ENCODE measurements at places on chromosomes 11 and 22. TPM values are rescaled to one million over a fixed set of nuclear protein-coding genes. Genes with fewer than 3 reads are reported as not detected.

- peaks cover 6% of the 10 kb centered on the region for H3K4me1 ChIP-seq
- no peak within 1 kb of the TSS for H3K4me3 ChIP-seq
- no peaks in the 10 kb centered on the region for H3K36me3 ChIP-seq
- H3K27me3 ChIP-seq = peaks cover 61% of the 10 kb centered on the region
These were observed at the start of gene PNPLA5 for GRCh38 chr22:43891360-43892182. TSS of gene PNPLA5 (minus strand) at chr22:43892013. CDS start at chr22:43891880, 133 bp downstream.

DNA sequence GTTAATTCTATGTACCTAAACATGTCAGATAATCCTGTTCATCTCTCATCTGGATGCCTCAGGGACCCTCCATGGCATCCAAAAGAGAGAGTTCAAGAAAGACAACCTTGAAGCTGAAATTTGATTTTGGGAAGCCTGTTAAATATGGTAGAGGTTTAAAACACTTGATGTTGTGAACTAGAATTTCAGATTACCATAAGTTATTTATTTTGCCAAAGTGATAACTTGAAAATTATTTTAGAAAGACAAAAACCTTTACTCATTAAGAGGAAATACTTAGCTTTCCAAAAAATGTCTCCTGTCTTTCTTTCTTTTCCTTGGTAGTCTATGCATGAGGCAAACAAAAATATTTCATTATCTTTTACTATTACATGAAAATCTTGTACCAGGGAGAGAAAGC, 714.0 kb downstream of the NTM start:
- H3K4me3 ChIP-seq = no peak overlapping the region
- no peaks in the 10 kb centered on the region for H3K27me3 ChIP-seq
- no peaks in the 10 kb centered on the region for H3K36me3 ChIP-seq

- DNase-seq = peak; percentile 1
- no peaks in the 10 kb centered on the region for H3K36me3 ChIP-seq
- no peak overlapping the region for H3K4me3 ChIP-seq
- H3K27ac ChIP-seq = no peak overlapping the region
- H3K4me1 ChIP-seq = no peaks in the 10 kb centered on the region
- H3K27me3 ChIP-seq = no peaks in the 10 kb centered on the region
These were observed 231.9 kb upstream of the E2F8 start for GRCh38 chr11:19472679-19473078.

ASPHD2 gene
- total RNA-seq = 1.4 TPM

- H3K27ac ChIP-seq = no peak overlapping the region
- no peak overlapping the region for H3K4me3 ChIP-seq
- H3K4me1 ChIP-seq = no peaks in the 10 kb centered on the region
- DNase-seq = peak; percentile 97
These were observed 72.0 kb downstream of the SLC5A12 start for GRCh38 chr11:26649884-26650283.

DNA sequence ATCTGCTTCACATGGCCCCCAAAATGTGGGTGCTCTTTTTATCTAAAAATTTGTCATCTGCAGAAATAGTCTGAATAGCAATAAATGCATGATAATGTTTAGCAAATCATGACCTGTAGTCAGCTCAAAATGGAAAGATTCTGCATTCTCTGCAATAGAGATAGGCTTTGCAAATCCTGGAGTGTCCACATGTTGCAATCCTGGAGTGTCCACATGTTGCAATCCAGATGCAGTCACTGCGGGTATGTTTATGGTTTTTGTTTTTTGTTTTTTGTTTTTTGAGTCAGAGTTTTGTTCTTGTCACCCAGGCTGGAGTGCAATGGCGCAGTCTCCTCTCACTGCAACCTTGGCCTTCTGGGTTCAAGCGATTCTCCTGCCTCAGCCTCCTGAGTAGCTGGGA, 20.2 kb upstream of the LRRC32 start:
- H3K4me3 ChIP-seq = no peak overlapping the region
- H3K27ac ChIP-seq = no peak overlapping the region
- H3K4me1 ChIP-seq = no peaks in the 10 kb centered on the region
- no peaks in the 10 kb centered on the region for H3K36me3 ChIP-seq
- H3K27me3 ChIP-seq = no peaks in the 10 kb centered on the region

- no peak overlapping the region for H3K27ac ChIP-seq
- no peak overlapping the region for H3K4me3 ChIP-seq
- H3K4me1 ChIP-seq = no peaks in the 10 kb centered on the region
- no peaks in the 10 kb centered on the region for H3K27me3 ChIP-seq
- no peak for DNase-seq
These were observed 124.8 kb upstream of the ANO1 start for GRCh38 chr11:69953356-69953755.

GRCh38 chr11:7561562-7561961, 47.8 kb downstream of the PPFIBP2 start:
- H3K4me3 ChIP-seq = no peak overlapping the region
- no peak overlapping the region for H3K27ac ChIP-seq
- H3K27me3 ChIP-seq = no peaks in the 10 kb centered on the region
- no peaks in the 10 kb centered on the region for H3K4me1 ChIP-seq

SPI1 gene
- total RNA-seq = not detected

GRCh38 chr22:40182231-40182835, 4.6 kb downstream of the TNRC6B start:
- no peaks in the 10 kb centered on the region for H3K27me3 ChIP-seq
- no peaks in the 10 kb centered on the region for H3K36me3 ChIP-seq
- DNase-seq = no peak
- peaks cover 29% of the 10 kb centered on the region for H3K4me1 ChIP-seq
- peak overlapping the region; percentile 73 for H3K27ac ChIP-seq
- peak overlapping the region; percentile 9 for H3K4me3 ChIP-seq

RBMXL2 gene
- total RNA-seq = not detected

DNA sequence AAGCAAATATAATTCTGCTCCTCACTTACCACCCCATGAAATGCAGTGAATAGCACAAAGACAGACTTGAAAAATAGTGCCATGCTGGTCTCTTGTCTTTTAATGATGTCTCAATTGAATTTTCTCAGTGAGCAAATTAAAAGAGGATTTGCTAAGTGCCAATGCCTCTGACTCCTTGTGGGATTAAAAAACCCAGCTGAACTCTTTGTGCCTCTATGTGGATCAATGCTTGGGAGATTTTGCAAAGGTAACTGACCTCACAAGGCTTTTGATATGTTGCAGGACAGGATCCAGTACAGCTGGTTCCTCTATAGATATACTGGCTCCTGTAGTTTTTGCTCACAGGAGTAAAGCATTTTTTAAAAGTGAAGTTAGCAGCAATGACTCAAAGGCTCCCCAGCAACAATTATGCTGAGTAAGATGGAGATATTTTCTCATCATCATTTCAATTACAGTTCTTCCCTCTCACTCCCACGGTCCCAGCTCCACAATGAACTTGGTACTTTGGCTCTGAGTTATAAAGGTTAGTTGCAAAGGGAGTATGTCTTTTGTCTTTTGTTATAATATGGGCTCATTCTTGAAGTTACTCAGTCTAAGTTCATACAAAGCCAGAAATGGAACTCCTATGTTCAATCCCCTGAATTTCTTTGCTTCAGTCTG, 471.5 kb downstream of the LRRC4C start:
- H3K27me3 ChIP-seq = no peaks in the 10 kb centered on the region
- DNase-seq = no peak
- H3K36me3 ChIP-seq = no peaks in the 10 kb centered on the region

DNA sequence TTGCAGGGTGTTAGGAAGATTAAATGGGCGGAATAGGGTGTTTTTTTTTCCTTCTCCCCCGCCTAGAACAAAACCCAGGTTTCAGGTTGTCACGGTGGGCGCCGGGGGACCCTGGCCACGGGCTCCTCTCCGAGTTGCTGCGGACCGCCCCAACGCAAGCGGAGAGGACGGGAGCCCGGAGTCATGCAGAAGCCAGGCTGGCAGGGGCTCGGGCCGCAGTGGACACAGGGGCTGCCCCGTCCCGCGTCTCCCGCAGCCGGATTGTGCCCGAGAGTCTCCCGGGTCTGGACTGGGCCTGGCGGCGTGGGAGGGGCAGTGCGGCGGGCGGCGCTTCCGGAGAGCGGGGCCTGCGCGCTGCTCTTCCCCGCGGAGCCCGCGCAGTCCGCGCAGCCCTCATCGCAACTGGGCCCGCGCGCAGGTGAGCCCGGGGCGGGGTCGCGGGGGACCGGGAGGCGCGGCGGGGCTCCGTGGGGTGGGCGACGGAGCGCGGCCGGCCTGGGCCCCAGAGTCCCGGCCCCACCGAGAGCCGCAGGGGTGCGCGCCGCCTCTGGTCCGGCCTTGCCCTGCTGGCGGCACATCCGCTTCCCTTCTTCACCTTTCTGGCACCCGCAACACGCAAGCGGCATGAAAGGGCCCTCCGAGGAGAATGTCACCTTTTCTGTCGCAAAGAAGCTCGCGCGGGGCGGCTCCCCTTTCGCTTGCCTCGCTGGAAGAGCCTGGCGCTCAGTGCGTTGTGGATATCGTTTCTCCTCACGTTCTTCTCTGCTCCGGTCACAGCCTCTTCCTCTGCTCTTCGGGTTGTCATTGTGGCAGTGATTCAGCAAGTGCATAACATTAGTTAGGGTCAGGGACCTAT, at the start of gene TIRAP:
TIRAP (plus strand) TSS at position 358 of the 856 bp plus-strand sequence. CDS start 7,802 bp downstream, outside the sequence.
- no peaks in the 10 kb centered on the region for H3K27me3 ChIP-seq
- peaks cover 8% of the 10 kb centered on the region for H3K4me1 ChIP-seq
- peak within 1 kb of the TSS; percentile 71 for H3K4me3 ChIP-seq
- peak within 1 kb of the TSS; percentile 76 for H3K27ac ChIP-seq
- no peaks in the 10 kb centered on the region for H3K36me3 ChIP-seq
- peak; percentile 68 for DNase-seq

DNA sequence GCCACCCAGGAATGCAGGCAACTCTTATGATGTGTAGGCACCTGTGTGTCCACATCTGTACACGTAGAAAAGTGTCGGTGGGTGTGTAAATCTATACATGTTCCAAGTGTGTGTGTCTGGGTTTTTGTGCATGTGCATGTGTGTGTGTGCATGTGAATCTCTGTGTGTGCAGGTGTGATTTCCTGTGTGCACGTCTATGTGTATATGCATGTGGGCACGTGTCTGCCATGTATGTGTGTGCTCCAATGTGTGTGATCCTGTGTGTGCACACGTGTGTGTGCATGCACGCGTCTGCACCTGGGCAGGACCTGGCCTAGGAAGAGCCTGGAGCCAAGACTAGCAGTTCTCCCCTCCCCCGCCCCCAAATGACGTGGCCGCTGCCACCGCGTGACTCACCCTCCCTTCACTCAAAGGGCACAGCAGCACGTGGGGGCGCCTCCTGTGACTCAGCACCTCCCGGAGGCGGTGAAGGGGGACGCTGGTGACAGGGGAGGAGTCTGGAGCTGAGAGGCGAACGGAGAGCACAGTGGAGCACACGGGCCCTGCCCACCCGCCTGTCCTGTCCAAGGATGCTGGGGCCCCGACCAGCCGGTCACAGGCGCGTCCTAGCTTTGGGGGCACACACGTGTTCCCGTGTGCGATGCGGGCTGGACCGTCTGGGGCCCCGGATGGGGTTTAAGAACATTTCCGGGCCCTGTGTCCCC, 10.1 kb downstream of the PIM3 start:
- H3K27me3 ChIP-seq = no peaks in the 10 kb centered on the region

C22orf42 gene
- not detected for total RNA-seq

GRCh38 chr11:127625402-127625801, 624.8 kb upstream of the KIRREL3 start:
- peaks cover 5% of the 10 kb centered on the region for H3K4me1 ChIP-seq
- no peak overlapping the region for H3K4me3 ChIP-seq
- no peaks in the 10 kb centered on the region for H3K27me3 ChIP-seq
- no peak overlapping the region for H3K27ac ChIP-seq

DNA sequence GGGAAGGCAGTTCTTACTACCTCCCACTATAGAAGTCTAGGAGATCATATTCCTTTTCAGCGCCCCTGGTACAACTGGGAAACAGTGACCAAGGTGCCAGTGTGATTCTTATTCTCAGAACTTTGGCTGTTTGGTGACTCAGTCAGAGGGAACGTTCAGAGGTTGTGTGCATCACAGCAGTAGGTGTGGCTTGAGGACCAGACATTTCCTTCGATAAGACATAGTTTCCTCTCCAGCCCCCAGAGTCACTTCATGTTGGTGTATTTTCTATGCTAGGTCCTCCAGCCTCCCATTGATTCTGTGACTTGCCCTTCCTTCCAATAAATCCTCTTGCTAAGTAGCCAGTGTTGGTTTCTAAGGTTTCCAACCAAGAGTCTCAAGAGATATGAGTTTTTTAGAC, 171.9 kb upstream of the MPPED2 start:
- H3K27ac ChIP-seq = no peak overlapping the region
- no peak overlapping the region for H3K4me3 ChIP-seq
- DNase-seq = no peak
- H3K27me3 ChIP-seq = no peaks in the 10 kb centered on the region
